NCI-H2081 treated with DMSO at 0.1 percent for 48 hours (cell line): ENCODE measurements at places on chromosomes 12 and 14.

- no peak for DNase-seq
Measured at GRCh38 chr12:123772074-123772473, 10.0 kb downstream of the DNAH10 start.

- DNase-seq = peak; percentile 32
Measured at GRCh38 chr12:78181544-78182162, 351.0 kb downstream of the NAV3 start.

GRCh38 chr14:38243696-38244240, 12.1 kb downstream of the CLEC14A start:
- DNase-seq = no peak

GRCh38 chr14:70807898-70808415, 1.4 kb downstream of the MAP3K9 start:
- no peak for DNase-seq

DNA sequence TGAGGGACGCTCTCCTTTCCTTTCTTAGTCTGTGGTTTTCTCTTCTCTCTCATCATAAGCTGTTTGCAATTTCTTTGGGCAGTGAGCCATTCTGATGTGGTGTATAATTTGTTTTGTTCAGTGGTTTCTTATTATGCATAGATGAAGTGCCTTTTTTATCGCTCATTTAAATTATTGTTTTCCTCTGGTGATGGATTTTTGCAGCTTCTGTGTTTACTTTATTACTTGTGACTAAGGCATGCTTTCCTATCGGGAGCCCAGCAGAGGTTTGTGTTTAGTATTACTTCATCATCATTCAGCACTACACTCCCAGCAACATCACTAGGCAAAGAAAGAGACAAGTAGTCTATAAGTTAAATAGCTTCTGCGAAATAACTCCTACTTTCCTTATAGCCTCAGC, 586.6 kb upstream of the NOVA1 start:
- no peak for DNase-seq

GRCh38 chr14:52716155-52716554, 9.2 kb downstream of the PSMC6 start:
- no peak for DNase-seq

DNA sequence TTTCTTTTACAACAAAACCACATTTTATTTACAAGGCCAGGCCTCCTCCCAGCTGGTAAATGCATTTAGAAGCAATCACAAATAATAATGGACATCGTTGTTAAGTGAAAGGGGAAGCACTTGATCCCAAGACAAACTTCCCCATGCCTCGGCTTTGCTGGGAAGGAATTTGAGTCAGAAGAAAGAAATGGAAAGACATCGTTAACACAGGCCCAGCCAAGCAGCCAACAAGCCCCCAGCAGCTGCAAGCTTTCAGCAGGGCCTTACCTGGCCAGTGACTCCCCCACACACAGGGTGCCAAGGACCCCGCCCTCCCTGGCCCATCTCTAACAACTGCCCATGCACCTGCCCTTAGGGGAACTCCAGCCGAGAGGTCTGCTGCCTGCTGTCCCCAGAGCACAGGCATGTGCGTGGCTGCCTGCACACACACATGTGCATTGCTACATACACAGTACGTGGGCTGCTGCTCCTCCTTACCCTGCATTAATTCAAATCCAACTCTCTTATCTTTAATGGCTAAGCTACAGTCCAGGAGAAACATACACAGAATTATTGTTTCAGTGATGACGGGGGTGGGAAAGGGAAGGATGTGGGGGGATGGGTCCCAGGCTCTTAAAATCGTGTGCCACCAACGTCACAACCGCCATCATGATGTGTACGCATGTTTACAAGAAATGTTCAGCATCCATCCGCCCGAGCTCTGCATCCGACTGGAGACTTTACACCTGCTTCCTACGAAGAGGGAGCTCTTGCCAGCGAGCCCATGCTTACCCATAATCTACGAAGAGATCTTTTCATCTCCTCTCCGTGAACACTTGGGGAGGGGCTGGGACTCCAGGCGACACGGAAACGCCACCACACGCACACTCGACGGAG, 9.8 kb downstream of the BCL11B start:
- DNase-seq = no peak
